Umbilical cord (tissue), 2 donors: ENCODE measurements at places on chromosomes 2 and 18. TPM values are rescaled to one million over a fixed set of nuclear protein-coding genes. Genes with fewer than 3 reads are reported as not detected.

Gene HOXD1
- 0.48 TPM for total RNA-seq

Gene GAREM1
- total RNA-seq: 5.1 TPM

Gene CENPO
- 3.1 TPM for total RNA-seq

Gene FBXO36
- total RNA-seq: 0.72 TPM

Gene MPV17
- total RNA-seq: 27.9 TPM

Gene NOL4
- 2.9 TPM for total RNA-seq

Gene UBXN2A
- total RNA-seq: 15.4 TPM

Gene MROH2A
- not detected for total RNA-seq

Gene CCDC74B
- 1.7 TPM for total RNA-seq

Gene SULT1C2
- 6.5 TPM for total RNA-seq

Gene NDUFAF7
- 37.3 TPM for total RNA-seq

Gene INHBB
- 6.3 TPM for total RNA-seq

Gene ZAP70
- total RNA-seq: 3.4 TPM

Gene B3GNT7
- total RNA-seq: 3.9 TPM

Gene RESP18
- not detected for total RNA-seq

Gene OXER1
- 3.9 TPM for total RNA-seq

Gene TMEM17
- total RNA-seq: 7.0 TPM

Gene MAT2A
- total RNA-seq: 67.7 TPM

Gene MEIS1
- total RNA-seq: 91.5 TPM

Gene HOXD8
- total RNA-seq: 8.7 TPM

Gene ADAM23
- total RNA-seq: 3.4 TPM

Gene RSAD2
- total RNA-seq: 36.4 TPM

Gene MRO
- 1.9 TPM for total RNA-seq

Gene RTP5
- 0.24 TPM for total RNA-seq

Gene HOXD12
- 1.9 TPM for total RNA-seq

Gene SH3BP4
- 4.6 TPM for total RNA-seq

Gene FEV
- total RNA-seq: not detected

Gene CNTNAP5
- total RNA-seq: 2.6 TPM

Gene YES1
- total RNA-seq: 86.2 TPM

Gene UCN
- 1.4 TPM for total RNA-seq

Gene REG1B
- total RNA-seq: 1.4 TPM

Gene STK16
- 24.1 TPM for total RNA-seq

Gene ESCO1
- 28.9 TPM for total RNA-seq
